ENCODE measurements at places on chromosomes 13 and 19.

DNA sequence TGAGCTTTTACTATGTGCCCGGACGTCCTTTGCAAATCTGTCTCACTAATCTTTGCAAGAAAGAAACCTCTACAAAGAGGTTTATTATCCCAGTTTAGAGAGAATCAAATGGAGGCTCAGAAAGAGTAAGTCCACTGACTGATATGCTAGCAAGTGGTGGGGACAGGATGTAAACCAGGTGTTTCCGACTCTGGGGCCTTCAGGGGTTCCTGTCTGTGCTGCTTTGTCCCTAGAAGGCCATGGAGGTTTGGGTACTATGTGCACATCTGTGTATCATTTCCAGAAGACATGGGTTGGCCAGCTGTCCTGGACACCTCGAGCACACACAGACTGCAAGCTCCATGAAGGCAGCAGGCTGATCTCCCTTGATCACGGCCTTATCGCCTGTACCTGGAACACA lies 1.2 kb upstream of the KPTN start:
- DNase-seq, result no peak
- H3K27ac ChIP-seq, result peak overlapping the region; percentile 86
- peaks cover 23% of the 10 kb centered on the region for H3K36me3 ChIP-seq
- no peak overlapping the region for H3K4me3 ChIP-seq

GRCh38 chr19:55373306-55373992 lies 3.2 kb upstream of the TMEM190 start:
- H3K4me1 ChIP-seq, result no peaks in the 10 kb centered on the region
- no peak overlapping the region for H3K4me3 ChIP-seq
- no peaks in the 10 kb centered on the region for H3K36me3 ChIP-seq
- H3K27ac ChIP-seq, result no peak overlapping the region

GRCh38 chr13:70723732-70724131 lies 615.5 kb upstream of the KLHL1 start:
- H3K36me3 ChIP-seq, result no peaks in the 10 kb centered on the region
- DNase-seq, result no peak
- no peaks in the 10 kb centered on the region for H3K27me3 ChIP-seq
- no peak overlapping the region for H3K4me3 ChIP-seq
- H3K4me1 ChIP-seq, result no peaks in the 10 kb centered on the region
- H3K27ac ChIP-seq, result no peak overlapping the region

DNA sequence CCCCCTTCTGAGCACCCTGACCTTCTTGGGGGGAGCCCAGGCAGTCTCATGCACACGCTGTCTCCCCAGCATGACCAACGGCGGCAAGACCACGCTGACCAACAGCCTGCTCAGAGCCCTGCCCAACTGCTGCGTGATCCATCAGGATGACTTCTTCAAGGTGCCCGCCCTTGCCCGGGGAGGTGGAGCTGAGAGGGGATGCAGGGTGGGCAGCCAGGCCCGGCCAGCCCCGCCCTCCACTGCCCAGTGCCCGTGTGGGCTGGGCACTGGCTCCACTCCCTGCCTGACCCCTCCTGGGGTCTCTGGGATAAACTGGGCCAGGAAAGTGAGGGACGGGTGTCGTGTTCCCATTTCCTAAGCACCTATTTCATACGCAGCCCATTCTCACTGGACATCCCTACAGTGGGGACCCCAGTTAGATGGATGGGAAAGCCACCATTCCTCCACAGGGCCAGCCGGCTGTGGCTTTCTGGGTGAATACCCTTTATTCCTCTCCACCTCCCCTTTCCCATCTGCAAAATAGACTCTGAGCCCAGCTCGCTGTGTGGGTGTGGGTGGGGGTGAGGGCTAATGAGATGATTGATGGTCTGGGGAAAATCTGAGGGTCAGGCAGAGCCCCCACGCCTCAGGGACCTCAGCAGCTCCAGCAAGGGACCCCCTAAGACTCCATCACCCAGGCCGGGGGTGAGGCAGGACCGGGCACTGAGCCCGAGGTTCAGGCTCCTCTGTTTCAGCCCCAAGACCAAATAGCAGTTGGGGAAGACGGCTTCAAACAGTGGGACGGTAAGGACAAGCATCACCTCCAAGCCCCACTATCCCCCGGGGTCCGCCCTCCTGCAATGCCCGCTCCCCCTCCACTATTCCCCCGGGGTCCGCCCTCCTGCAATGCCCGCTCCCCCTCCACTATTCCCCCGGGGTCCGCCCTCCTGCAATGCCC lies 3.9 kb downstream of the NMRK2 start:
- no peak for DNase-seq
- H3K36me3 ChIP-seq, result no peaks in the 10 kb centered on the region
- H3K4me1 ChIP-seq, result peaks cover 15% of the 10 kb centered on the region
- peaks cover 12% of the 10 kb centered on the region for H3K27me3 ChIP-seq

DNA sequence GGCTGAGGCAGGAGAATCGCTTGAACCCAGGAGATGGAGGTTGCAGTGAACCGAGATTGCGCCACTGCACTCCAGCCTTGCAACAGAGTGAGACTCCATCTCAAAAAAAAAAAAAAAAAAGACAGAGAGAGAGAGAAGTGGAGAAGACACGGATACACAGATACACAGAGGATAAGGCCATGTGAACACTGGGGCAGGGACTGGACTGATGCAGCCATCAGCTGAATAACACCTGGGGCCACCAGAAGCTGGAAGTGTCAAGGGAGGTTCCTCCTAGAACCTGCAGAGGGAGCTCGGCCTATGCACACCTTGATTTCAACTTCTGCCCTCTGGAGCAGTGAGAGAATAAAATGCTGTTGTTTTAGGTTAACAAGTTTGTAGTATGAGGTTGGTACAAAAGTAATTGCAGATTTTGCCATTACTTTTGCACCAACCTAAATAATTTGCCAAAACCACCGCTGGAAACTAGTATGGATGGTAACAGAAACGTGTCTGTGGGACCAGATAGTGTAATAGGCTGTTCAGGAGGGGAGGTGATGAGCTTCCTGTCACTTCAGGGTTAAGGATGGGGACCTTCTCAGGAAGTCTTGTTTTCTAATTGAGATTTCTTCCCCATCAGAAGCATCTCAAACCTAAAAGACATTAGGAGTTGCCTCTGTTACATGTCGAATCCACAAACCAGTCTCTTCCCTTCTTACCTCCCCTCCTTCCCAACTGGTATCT lies 36.4 kb upstream of the IGSF23 start:
- H3K4me3 ChIP-seq, result no peak overlapping the region
- no peaks in the 10 kb centered on the region for H3K4me1 ChIP-seq
- H3K27ac ChIP-seq, result no peak overlapping the region
- DNase-seq, result no peak

GRCh38 chr19:44684892-44685863 lies 13.8 kb upstream of the CEACAM16 start:
- DNase-seq, result peak; percentile 33
- no peak overlapping the region for H3K4me3 ChIP-seq
- H3K36me3 ChIP-seq, result peaks cover 26% of the 10 kb centered on the region
- no peaks in the 10 kb centered on the region for H3K27me3 ChIP-seq
- H3K4me1 ChIP-seq, result peaks cover 5% of the 10 kb centered on the region

- no peak overlapping the region for H3K27ac ChIP-seq
- no peak for DNase-seq
- no peaks in the 10 kb centered on the region for H3K36me3 ChIP-seq
- H3K4me1 ChIP-seq, result no peaks in the 10 kb centered on the region
- H3K4me3 ChIP-seq, result no peak overlapping the region
- no peaks in the 10 kb centered on the region for H3K27me3 ChIP-seq
These were observed 25.2 kb upstream of the IGSF23 start for GRCh38 chr19:44587963-44588770.

DNA sequence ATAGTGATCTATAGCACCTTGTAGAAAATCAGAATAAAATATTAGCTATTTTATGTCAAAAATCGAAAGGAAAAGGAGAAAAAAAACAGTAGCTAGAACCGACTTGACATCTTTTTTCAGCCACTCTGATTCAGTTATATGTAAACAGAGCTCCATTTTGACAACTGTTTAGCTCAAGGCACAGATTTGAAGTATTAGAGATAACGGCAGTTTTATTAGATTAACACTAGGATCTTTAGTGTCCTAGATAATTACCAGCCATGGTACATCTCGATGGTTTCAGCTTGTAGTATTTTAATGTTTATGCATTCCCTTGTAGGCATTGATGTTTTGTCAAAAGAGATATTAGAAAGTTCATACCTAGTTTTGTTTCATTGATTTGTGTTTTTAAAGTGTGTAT lies 67.3 kb downstream of the PCDH17 start:
- no peak overlapping the region for H3K27ac ChIP-seq
- no peaks in the 10 kb centered on the region for H3K4me1 ChIP-seq
- no peaks in the 10 kb centered on the region for H3K36me3 ChIP-seq
- H3K27me3 ChIP-seq, result no peaks in the 10 kb centered on the region

- DNase-seq, result no peak
- H3K36me3 ChIP-seq, result peaks cover 15% of the 10 kb centered on the region
- H3K27ac ChIP-seq, result peak overlapping the region; percentile 95
- H3K4me3 ChIP-seq, result peak overlapping the region; percentile 74
- peaks cover 36% of the 10 kb centered on the region for H3K4me1 ChIP-seq
- H3K27me3 ChIP-seq, result no peaks in the 10 kb centered on the region
These were observed 1.5 kb downstream of the NUMBL start for GRCh38 chr19:40688987-40689338.

DNA sequence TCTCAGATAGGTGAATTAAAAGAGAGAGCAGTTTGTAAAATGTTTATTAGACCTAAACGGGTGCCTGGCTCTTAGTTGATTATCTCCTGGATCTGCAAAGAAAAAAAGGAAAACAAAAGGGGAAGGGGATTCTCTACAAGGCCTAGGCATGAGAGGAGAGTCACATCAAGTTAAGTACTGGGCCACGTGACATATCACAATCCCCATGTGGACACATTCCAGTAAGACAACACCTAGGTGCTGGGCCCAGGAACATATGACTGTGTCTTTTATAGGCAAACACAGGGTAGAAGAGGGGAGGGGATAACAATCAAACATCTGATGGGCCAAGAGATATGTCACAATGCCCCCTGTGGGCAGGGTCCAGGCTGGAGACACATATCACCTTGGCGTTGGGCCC lies 4.2 kb upstream of the ZNF91 start:
- no peak overlapping the region for H3K27ac ChIP-seq
- H3K36me3 ChIP-seq, result no peaks in the 10 kb centered on the region
- no peak overlapping the region for H3K4me3 ChIP-seq
- no peaks in the 10 kb centered on the region for H3K27me3 ChIP-seq

DNA sequence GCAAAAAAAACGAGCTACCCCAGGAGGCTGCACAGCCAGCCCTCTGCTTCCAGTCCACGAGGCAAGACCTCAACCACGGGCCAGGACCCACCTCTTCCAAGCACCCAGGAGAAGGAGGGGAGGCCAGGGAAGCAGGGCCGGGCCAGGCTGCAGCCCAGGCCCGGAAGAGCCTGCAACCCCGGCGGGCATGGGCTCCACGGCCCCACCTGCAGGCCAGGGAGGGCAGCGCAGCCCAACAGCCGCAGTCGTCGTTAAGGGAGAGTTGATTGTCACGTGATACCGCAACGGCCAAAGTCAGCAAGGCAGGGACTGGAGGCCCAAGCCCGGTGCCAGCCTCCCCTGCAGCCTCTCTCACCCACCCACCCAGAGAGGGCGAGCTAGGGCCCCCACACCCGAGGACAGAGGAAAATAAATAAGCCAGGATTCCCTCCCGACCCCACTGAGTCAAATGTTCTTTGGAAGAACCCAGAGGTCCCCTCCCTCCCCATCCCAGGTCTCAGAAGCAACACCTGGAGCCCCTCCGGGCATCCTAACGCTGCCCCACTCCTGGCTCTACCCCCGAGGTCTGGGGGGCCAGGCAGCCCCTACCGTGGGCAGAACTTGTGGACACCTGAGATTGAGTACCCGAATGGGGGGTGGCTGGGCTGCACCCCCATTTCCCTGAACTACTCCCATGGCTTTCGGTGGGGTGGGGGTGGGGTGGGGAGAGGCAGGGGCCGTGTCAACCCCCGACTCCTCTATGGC lies 5.2 kb upstream of the REXO1 start:
- H3K27me3 ChIP-seq, result no peaks in the 10 kb centered on the region
- no peak overlapping the region for H3K4me3 ChIP-seq
- peak; percentile 70 for DNase-seq
- no peaks in the 10 kb centered on the region for H3K36me3 ChIP-seq
- H3K4me1 ChIP-seq, result peaks cover 29% of the 10 kb centered on the region

DNA sequence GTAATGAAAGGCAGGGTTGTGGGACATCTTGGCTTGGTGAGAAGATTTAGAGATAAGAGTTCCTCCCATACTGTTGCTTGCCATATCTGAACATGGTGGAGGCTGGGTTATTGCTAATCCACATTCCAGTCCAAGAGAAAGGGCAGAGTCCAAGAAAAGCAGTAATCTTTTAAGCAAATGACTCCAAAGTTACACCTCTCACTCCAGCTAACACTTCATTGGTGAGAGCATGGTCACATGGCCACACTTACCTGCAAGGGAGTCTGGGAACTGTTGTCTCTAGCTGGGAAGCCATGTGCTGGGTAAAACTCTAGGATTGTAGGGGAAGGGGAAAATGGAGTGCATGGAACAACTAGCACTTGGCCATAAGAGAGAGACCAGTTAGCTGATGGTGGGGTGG lies 5.6 kb downstream of the C19orf81 start:
- no peak for DNase-seq
- H3K27ac ChIP-seq, result no peak overlapping the region
- no peaks in the 10 kb centered on the region for H3K36me3 ChIP-seq
- H3K4me1 ChIP-seq, result peaks cover 13% of the 10 kb centered on the region

DNA sequence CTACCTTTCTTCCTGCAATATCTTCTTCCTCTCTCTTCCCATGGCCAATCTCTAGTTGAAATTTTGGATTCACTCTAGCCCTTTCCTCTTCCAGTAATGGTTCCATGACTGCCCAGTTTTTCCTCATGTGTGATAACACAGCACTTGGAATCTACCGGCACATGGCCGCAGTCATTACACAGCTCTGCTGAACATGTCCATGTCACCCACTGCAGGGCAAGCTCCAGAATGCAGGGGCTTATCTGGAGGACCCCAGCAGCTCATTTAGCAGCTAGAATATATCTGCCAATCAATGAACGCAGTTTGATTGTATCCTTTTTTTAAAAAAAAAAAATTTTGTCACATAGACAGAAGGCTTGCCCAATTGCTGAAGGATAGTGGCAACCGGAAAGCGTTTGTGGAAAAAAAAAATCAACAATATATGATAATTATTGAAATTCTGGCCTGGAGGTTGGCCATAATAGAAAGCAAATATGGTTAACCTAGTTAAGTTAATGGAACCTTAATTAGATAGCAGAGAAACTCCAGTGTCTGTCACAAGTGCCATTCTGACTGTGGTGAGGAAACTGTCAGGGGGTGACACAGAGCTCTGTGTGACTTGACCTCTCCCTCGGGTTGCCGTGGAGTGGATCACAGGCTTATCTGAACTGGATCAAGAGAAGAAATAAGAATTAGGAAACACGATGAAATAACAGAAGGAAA lies 426.7 kb downstream of the LIG4 start:
- no peak overlapping the region for H3K27ac ChIP-seq
- H3K4me1 ChIP-seq, result no peaks in the 10 kb centered on the region
- no peak for DNase-seq
- no peaks in the 10 kb centered on the region for H3K36me3 ChIP-seq
- H3K4me3 ChIP-seq, result no peak overlapping the region

DNA sequence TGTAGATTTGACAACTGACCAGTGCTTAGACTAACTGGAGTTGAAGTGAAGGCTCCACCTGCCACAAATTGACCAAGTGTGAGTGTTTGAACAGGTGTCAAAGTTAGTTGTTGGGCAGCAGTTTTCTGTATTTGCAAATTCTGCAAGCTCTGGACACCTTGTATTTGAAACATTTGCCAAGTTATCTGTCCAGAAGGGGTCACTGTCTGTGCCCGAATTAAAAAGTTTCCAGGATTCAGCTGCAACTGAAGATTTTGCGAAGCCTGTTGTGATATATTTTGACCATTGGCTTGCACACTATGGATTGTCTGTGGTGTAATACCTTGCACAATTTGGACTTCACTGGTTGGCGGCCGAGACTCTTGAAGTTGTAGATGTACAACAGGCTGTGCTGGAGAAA lies 1690.7 kb downstream of the SLITRK5 start:
- H3K27ac ChIP-seq, result no peak overlapping the region
- H3K27me3 ChIP-seq, result no peaks in the 10 kb centered on the region
- no peak overlapping the region for H3K4me3 ChIP-seq
- DNase-seq, result no peak
- H3K36me3 ChIP-seq, result no peaks in the 10 kb centered on the region
- H3K4me1 ChIP-seq, result no peaks in the 10 kb centered on the region
